Breast epithelium (tissue), 4 donors: ENCODE measurements at places on chromosomes 1 and 21. TPM values are rescaled to one million over a fixed set of nuclear protein-coding genes. Genes with fewer than 3 reads are reported as not detected.

The CFHR2 gene
- total RNA-seq: not detected

GRCh38 chr1:172938681-172939080 lies 112.1 kb downstream of the TNFSF18 start:
- no peak for DNase-seq

DNA sequence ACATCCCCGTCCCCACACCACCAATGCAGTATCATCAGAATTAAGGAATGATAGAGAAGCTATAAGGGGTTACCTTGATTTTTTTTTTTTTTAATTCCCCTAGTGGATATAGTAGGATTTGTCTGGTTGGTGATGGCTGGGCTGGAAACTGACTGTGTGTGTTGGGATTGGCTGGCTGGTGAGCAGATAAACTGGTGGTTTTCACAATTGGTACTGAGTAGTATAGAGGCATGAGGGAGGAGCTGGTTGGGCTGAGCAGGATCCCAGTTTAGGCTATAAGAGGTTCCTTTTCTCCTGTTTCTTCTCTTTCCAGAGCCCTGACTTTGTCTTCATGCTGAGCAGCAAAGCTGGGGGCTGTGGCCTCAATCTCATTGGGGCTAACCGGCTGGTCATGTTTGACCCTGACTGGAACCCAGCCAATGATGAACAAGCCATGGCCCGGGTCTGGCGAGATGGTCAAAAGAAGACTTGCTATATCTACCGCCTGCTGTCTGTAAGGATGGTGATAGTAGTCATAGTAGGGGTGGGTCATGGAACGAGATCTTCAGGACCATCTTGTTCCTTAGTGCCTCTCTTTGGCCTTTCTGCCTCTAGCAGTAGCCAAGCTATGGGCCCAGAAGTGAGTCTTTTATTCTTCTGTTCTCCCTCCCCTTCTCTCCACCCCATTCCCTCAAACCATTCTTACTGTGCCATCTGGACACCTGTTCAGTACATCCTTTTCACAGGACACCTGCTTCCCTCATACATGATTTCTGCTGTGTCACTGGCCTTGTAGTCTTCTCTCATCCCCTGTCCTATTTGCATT lies 26.9 kb downstream of the RAD54L start:
- no peak for DNase-seq

DNA sequence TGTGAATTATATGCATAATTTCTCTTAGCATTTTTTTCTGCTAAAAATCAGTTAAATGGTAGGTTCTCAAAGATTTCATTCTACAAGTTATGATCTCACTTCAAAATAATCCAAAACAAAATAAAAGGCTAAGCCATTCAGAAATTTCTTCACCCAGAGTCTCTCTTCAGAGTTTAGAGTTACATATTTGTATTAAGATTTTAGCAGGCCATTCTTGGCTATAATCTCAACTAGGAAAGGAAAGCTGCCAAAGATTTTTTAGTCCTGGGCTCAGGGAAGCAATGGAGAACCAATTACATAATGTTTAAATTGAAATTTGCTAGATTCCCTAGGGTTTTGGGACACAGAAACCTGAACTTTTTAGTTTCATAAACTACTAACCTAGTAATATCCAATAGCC lies 245.0 kb downstream of the USH2A start:
- DNase-seq: no peak

DNA sequence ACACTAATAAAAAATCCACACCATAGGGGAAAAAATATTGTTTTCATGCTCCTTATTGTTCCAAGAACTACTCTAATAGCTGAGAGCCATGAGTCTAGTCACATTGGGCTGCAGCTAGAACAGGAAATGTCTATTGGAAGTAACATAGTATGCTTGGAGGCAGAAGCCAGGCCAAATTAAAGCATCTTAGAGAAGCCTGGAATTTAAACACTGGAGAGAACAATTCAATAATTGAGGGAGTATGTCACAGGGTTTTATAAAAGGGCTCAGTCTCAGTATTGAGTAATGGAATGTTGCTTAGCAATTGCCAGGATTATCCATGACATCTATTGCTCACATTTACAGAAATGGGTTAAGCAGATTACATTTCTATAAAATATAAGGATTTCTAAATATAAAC lies 471.3 kb downstream of the LMO4 start:
- DNase-seq: no peak

GRCh38 chr1:28417441-28417922 lies 47.9 kb downstream of the PHACTR4 start:
- no peak for DNase-seq

- no peak for DNase-seq
Observed at GRCh38 chr1:156065871-156066270, 4.9 kb downstream of the RAB25 start.

- DNase-seq: no peak
Observed at GRCh38 chr1:25926731-25927496, 20.7 kb upstream of the STMN1 start.

- no peak for DNase-seq
Observed at GRCh38 chr1:1042835-1043234, 22.9 kb downstream of the AGRN start.

DNA sequence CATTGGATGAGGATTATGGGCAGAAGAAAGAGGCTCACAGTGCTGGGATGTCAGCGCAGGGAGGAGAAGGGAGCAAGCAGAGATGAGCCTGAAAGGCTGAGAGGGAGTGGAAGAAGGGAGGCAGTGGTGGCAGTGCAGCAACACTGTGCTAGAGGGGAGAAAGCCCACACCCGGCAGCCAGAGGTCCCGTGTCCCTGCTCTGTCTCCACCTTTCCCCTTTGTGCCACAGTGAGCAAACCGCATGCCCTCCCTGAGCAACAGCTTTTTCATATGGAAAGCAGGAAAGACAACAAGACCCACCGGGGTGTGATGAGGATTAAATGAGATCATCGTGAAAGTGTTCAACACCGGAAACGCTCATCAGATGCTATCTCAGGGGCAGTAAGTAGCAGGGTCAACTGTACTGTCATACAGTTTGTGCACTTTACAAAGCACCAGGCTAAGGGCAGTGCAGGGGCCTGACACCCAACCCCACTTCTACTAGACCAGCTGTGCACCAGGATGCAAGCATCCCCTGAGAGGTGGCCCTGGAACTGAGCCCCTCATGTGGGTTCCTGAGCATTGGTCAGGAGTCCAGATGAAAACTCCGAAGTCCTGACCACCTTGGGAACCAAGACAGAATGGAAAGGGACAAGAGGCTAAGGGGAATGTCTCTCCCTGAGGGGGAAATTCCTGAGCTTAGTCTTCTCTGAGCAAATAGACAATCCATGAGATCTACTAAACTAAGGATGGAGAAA lies 9.1 kb downstream of the NHLH1 start:
- no peak for DNase-seq
